NCI-H1092 (cell line): ENCODE measurements at places on chromosomes 7 and 10.

DNA sequence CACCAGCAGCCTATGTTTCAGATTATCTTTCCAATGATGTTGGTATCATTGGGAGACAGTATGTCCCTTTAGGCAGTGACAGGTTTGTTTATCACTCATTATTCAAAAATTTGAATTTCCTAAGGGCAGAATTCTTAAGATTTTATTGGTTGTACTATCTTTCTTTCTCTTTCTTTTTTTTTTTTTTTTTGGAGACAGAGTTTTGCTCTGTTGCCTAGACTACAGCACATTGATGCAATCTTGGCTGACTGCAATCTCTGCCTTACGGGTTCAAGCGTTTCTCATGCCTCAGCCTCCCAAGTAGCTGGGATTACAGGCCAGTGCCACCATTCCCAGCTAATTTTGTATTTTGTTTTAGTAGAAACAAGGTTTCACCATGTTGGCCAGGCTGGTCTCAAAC lies 111.2 kb downstream of the PON1 start:
- no peak for DNase-seq

DNA sequence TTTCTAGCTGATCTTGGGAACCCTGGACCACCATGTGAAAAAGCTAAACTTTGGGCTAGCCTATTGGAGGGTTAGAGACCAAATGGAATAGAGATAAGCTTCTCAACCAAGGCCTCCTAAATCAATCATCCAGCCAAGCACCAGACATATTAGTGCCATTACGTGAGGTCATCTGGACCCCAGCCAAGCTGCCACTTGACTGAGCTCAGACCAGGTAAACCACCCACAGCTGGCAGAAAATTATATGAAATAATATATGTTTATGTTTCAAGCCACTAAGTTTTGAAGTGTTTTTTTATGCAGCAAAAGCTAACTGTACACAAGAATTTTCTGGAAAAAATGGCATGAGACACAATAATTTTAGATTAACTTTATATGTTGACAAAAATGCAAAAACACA lies 82.6 kb upstream of the PCGF5 start:
- no peak for DNase-seq

DNA sequence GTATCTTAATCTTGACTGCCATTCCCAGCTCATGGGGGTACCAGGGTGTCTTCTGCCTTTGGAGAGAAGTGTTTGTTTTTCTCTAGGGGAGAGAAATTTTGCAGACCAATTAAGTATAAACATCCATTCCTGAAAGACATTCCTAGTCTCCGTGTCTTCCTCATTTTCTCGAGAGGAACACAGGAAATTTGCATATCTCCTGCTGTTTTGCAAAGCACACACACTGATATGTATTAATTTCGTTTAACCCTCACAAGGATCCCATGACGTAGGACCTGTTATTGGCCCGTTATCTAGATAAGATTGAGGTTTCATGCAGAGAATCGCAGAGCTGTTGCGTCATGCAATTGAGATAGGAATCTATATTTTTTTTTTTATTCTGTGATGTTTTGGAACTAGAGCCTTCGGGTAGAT lies 944 bp downstream of the RHBDD2 start:
- DNase-seq = no peak

GRCh38 chr10:78510566-78511323 lies 477.1 kb downstream of the RPS24 start:
- no peak for DNase-seq
